ENCODE measurements at places on chromosomes 11 and 22. TPM values are rescaled to one million over a fixed set of nuclear protein-coding genes. Genes with fewer than 3 reads are reported as not detected.

The DTX4 gene
- 126 TPM for total RNA-seq

The OPCML gene
- 0.10 TPM for total RNA-seq

The KCNK4 gene
- total RNA-seq, result not detected

- DNase-seq, result no peak
Observed at GRCh38 chr11:14340721-14341120, 18.3 kb downstream of the RRAS2 start.

GRCh38 chr11:68343761-68344256 is 31.4 kb downstream of the LRP5 start:
- DNase-seq, result no peak

- DNase-seq, result no peak
Observed at GRCh38 chr22:49134076-49134475, 693.6 kb downstream of the BRD1 start.

DNA sequence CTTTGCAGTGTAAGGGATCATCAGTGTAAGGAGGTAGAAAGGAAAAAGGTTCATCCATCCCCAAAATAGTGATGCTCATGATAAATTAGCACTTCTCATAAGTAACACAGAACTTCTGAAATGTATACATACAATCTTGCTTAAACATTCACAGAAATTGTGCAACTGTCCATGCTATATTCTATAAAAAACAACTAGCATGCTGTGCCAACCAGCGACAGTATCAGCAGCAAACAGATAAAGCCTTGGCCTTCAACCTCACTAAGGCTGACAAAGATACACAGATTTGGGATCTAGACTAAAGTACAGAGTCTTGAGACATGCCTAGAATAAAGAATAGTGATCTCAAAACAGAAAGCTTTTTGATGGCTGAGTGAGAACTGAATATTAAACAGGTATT is 74.1 kb upstream of the CHRM4 start:
- no peak for DNase-seq

DNA sequence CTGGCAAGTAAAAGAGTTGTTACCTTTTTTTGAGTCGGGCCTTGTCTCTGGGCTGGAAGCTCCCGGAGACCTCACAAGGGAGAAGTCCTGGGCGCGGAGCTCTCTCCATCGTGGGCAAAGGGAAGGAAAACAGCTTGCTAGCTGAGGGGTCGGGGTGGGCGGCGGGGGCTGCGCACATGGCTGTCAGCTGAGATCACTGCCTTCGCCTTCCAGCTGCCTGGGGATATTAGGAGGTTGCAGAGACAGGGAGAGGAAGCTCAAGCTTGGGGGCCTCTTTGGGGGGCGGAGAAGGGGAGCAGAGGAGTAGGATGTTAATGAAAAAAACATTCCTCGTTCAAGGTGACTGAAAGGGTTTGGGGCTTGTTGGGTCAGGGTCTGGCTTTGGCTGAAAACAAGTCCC is 49.2 kb upstream of the ALX4 start:
- no peak for DNase-seq

GRCh38 chr22:40951795-40952605 is 822 bp downstream of the RBX1 start:
- DNase-seq, result no peak

DNA sequence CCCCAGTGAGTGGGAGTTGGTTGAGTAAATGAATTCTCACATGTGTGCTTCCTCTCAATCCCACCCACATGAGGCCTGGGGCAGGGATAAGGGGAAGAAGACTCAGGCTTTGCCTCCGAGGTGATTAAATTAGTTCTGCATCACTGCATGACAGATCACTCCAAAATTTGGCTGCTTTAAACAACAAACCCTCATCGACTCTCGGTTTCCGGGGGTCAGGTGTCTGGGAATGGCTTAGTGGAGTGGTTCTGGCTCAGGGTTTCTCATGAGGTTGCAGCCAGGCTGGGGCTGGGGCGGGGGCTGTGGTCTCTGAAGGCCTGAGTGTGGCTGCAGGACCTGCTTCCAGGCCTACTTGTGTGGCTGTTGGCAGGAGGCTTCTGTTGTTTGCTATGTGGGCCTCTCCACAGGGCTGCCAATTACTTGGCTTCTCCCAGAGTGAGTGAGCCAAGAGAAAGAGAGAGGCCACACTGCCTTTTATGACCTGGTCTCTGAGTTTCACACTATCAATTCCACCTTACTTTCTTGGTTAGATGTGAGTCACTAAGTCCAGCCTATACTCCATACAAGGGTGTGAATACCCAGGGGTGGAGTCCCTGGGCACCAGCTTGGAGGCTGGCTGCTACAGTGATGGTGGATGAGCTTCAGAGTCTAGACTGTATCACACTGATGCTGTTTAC is 15.9 kb downstream of the MOGAT2 start:
- DNase-seq, result no peak

GRCh38 chr11:19786644-19787043 is 74.0 kb downstream of the NAV2 start:
- DNase-seq, result no peak

- DNase-seq, result no peak
Observed at GRCh38 chr11:116200564-116200963, 572.2 kb downstream of the BUD13 start.

- DNase-seq, result no peak
Observed at GRCh38 chr11:40722179-40722795, 737.2 kb downstream of the LRRC4C start.

DNA sequence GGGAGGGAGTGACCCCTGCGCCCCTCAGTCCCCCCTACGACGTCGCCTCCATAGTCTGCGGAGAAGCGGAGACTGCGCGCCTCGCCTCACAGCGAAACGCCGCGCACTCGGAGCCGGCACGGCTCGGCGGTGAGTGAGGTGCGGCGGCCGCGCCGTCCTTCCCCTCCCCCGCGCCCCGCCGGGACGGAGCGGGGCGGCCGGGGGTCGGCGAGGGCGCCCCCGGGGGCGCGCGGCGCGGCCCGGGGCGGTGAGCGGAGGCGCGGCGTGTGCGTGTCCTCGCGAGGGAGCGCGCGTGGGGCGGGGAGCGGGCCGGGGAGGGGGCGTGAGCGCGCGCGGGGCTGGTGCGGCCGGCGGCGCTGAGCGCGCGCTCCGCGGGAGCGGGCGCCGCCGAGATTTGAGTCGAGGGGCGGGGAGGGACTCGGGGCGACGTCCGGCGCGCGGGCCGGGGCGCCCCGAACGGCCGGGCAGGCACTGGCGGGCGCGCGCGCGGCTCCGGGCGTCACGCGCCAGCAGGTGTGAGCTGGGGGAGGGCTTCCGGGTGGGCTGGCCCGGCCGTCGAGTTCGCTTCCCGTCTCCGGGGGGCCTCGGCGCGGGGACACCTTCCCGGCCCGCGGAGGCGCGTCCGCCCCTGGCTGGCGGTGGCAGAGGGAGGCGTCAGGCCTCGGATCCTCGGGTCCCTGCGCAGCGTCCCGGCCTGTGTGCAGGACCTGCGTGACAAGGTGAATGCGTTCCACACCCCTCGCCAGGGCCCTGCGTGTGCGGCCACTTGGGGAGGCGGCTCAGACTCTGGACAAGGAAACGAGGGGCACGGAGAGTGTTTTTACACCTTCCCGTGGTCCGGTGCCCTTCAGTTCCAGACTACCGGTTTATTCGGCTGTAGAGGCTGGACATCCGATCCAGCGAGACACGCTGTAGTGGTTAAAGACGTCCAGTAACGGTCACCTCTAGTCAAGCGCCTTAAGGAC is 50.4 kb downstream of the FAM83F start:
- peak; percentile 63 for DNase-seq

- no peak for DNase-seq
Observed at GRCh38 chr11:68753300-68753699, 2.0 kb upstream of the TESMIN start.

DNA sequence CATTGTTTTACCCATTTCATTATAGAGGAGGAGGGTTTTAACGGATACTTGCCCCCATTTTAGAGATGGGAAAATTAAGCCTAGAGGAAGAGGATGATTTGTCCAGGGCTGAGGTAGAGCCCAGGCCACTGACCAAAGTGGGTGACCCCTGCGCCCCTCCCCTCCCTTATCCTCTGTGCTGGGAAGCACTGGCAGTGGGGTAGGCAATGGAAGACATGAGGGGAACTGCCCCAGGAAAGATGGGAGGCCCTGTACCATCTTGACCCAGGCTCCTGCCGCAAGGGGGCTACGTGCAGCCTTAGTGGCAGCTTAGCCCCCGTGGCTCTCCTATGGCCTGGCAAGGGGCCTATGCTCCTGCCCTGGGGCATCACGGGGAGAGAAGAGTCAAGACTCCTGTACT is 76.4 kb upstream of the MYOD1 start:
- DNase-seq, result no peak

GRCh38 chr11:103294516-103294915 is 185.3 kb downstream of the DYNC2H1 start:
- no peak for DNase-seq
